Cerebellum (tissue), 4 donors: ENCODE measurements at places on chromosomes 1 and 21. TPM values are rescaled to one million over a fixed set of nuclear protein-coding genes. Genes with fewer than 3 reads are reported as not detected.

DNA sequence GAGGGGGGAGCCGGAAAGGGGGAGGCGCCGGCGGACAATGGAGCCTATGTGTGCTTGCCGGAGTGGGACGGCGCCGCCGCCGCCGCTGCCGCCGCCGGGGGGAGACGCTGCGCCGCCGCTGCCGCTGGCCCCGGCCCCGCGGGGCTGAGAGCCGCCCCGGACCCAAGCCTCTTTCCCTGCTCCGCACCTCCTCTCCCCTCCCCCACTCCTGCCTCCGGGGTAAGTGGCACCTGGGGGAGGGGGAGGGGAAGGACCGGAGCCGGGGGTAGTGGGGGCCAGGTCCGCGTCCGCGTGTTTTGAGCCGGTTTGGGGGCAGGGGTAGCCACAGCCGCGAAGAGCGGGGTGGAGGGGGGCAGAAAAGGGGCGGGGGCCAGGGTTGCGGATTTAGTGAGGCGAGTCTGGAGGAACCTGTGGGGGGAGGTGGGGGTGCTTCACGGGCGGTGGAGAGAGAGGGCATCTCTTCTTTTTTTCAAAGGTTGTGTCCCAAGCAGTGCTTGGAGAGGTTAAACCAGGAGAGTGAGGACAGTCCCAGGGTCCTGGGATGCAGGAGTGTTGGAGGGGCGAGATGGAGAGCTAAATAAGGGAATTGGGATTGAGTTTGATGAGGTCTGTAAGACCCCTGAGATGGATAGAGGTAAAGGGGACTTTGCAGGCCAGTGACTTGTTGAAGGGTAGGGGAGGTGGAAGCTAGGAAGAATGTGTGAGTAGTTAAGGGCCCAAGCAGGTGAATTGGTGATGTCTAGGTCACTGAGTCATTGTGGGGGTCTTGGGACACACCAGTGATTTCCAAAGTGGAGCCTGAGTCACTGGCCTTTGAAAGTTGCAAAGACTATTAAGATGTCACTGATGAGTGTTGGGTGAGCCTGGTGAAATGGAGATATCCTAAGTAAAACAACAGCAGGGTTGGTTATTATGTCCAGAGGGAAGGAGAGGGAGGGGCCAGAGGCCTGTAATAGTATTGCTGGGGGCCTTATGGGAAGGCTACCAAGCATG is 59.1 kb downstream of the BCL9 start:
- DNase-seq: no peak

DNA sequence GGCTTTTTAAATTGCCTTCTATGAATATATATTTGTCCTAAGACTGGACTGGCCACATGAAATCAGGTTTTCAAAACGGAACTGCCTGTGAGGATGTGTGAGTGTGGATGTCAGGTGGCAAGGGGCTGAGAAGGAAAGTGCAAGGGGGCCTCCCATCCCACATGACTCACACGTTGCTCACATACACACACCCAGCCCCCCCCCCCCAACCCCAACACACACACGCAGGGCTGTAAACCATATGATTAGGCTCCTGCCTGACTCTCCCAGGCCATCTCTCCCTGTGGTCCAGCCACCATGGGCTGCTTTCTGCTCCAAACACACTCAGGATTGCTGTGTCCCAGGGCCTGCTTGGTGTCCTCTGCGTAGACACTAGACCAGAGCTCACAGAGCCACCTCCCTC is 22.4 kb downstream of the DEGS1 start:
- DNase-seq: no peak

DNA sequence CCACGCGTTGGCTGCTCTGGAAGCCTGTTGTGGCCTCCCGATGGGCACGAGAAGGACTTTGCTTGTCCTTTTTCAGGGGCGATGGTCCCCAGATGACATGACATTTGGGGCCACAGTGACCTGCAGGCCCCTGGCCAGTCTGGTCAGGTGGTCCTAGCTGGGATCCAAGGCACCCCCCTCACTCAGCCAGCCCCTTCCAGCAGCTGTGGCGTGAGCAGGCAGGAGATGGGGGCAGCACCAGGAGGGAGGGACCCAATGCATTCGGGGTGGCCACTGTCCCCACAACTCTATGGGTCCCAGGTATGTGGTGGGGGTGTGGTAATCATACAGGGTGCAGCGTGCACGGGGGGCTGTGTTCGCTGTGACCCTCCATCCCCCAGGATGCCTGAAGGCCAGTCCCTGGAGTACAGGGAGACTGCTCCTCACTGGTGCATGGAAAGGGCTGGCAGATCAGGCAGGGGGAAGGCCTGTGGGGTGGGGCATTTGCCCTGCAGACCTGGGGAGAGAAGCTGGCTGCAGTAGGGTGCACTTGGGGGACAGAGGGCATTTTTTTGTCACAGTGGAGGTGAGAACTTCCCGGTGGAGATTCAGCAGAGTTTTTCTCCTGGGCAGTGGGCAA is 31.7 kb downstream of the WNT3A start:
- no peak for DNase-seq

The ARMH1 gene
- 5.2 TPM for total RNA-seq

GRCh38 chr1:178645157-178645807 is 79.8 kb upstream of the RALGPS2 start:
- no peak for DNase-seq

The OR14K1 gene
- total RNA-seq: not detected

DNA sequence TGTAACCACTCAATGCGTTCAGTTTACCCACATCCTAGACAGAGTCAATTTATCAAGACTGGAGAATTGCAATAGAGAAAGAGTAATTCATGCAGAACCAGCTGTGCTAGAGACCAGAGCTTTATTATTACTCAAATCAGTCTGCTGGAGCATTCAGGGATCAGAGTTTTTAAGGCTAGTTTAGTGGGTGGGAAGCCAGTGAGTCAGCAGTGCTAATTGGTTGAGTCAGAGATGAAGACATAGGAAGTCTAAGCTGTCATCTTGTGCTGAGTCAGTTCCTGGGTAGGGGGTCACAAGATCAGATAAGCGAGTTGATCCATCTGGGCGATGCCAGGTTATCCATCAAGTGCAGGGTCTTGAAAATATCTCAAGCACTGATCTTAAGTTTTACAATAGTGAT is 499.6 kb downstream of the MRPL39 start:
- no peak for DNase-seq

The CD1D gene
- 0.09 TPM for total RNA-seq

DNA sequence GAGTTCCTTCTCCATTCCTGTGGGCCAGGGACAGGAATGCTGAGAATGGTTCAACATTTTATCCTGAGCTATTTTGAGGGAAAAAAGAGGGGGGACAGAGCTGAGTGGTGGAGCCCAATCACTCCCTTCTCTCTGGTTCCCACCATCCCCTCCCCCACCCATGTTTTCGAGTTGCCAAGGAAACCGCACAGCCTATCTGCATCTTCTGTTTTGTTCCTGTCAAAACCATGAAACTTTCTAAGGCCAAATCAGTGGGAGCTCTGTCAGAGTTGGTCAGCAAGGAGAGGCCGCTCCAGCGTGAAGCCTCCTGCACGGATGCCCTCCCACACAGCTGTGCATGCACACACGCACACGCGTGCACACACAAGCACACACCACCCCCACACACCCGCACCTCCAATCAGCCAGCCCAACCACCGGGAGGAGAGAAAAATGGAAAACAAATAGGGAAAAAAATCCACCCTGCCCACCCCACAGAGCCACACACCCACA is 54.5 kb upstream of the ATP2B4 start:
- no peak for DNase-seq

- no peak for DNase-seq
Measured at GRCh38 chr1:7634546-7635240, 136.4 kb upstream of the VAMP3 start.

The DEPDC1 gene
- 7.3 TPM for total RNA-seq

The KIF26B gene
- 22.0 TPM for total RNA-seq

The LAMC2 gene
- total RNA-seq: 2.4 TPM

DNA sequence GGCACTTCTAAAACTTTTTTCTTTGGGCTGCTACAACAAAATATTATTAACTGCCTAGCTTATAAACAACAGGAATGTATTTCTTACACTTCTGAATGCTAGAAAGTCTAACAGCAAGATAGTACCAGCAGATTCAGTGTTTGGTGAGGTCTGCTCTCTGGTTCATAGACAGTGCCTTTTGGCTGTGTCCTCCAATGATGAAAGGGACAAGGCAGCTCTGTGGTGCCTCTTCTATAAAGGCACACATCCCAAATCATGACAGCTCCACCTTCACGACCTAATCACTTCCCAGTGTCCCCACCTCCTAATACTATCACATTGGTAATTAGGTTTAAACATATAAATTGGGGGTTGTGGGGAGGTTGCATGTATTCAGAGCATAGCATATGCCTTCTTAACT is 9.5 kb downstream of the CFH start:
- DNase-seq: no peak

The MYBPH gene
- total RNA-seq: not detected

DNA sequence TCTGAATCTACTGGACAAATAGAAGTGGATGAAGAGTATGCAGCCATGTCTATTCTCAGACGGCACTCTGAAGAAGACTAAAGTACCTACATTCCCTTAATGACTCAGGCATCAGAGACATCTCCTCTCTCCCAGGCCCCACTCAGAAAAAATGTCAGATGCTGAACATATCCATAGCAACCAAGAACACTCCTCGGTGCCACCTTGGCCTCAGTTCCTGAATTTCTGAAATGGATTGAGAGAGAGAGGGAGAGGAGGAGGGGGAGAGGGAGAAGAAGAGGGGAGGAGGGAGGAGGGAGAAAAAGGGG is 16.0 kb upstream of the OVAAL start:
- no peak for DNase-seq

The SPAG17 gene
- total RNA-seq: 4.9 TPM

The IFI44 gene
- total RNA-seq: 19.4 TPM

GRCh38 chr1:28127617-28128257 is 39.3 kb upstream of the EYA3 start:
- no peak for DNase-seq

GRCh38 chr1:214471458-214471857 is 79.9 kb downstream of the PTPN14 start:
- no peak for DNase-seq

The SPRR2A gene
- not detected for total RNA-seq

- no peak for DNase-seq
Measured at GRCh38 chr1:39427912-39428311, 63.5 kb upstream of the BMP8A start.

DNA sequence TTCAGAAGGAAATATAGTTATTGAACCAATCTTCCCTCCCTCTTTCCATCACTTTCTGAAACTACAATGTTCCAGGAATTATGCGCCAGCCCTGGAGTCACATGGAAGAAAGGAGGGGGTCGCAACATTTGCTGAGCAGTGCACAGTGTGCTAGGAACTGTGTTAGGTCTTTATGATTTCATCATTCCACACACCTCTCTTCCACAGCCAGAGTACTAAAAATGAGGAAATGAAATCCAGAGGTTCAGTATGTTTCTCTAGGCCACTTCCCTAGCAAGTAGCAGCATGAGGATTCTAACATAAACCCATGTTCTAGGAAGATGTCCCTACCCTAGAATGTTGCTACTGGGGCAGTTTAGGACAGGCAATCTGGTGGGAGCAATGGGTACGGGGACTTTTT is 158.1 kb downstream of the SLC45A1 start:
- no peak for DNase-seq

The TMEM200B gene
- 0.82 TPM for total RNA-seq

- no peak for DNase-seq
Measured at GRCh38 chr1:19877821-19878636, 4.2 kb upstream of the OTUD3 start.

The IGSF9 gene
- 4.7 TPM for total RNA-seq

- DNase-seq: no peak
Measured at GRCh38 chr1:46549697-46550681, 1.5 kb downstream of the KNCN start.

DNA sequence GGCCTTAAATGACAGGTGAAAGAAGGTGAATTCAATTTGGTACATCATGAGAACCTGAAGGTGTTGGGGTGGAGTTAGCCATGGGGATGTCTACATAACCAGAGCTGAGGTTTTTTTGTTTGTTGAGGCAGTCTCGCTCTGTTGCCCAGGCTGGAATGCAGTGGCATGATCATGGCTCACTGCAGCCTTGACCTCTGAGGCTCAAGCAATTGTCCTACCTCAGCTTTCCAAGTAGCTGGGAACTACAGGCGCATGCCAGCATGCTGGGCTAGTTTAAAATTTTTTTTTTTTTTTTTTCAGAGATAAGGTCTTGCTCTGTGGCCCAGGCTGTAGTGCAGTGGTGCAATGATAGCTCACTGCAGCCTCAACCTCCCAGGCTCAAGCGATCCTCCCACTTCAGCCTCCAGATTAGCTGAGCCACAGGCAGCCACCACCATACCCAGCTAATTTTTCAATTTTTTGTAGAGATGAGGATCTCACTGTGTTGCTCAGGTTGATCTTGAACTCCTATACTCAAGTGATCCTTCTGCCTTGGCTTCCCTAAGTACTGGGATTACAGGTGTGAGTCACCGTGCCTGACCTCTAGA is 1.9 kb upstream of the MPZ start:
- DNase-seq: no peak

- DNase-seq: no peak
Measured at GRCh38 chr1:20074055-20074724, 4.2 kb downstream of the PLA2G5 start.

The KISS1 gene
- not detected for total RNA-seq

DNA sequence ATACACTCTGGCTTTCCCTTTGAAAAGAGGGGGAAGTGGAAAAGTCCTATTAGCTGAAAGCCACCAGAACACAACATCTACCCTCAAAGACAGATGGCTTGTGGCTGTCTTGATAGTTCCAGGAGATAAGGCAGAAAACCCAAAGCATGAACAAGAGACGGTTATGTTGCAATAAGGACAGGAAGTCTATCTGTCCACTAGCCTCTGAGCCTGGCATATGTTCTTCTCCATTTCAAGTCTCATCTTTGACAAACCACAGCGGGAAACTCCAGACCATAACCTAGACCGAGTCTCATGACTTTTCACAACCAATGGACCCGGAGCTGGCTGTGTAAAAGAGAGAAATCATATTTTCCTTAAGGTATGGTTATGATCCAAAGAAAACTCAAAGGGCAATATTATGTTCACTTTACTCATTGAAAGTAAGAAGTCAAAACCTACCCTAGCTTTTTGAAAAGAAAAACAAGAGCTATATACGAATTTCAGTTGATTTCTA is 33.8 kb downstream of the DUSP10 start:
- no peak for DNase-seq

GRCh38 chr1:50779801-50780200 is 180.3 kb downstream of the FAF1 start:
- no peak for DNase-seq

DNA sequence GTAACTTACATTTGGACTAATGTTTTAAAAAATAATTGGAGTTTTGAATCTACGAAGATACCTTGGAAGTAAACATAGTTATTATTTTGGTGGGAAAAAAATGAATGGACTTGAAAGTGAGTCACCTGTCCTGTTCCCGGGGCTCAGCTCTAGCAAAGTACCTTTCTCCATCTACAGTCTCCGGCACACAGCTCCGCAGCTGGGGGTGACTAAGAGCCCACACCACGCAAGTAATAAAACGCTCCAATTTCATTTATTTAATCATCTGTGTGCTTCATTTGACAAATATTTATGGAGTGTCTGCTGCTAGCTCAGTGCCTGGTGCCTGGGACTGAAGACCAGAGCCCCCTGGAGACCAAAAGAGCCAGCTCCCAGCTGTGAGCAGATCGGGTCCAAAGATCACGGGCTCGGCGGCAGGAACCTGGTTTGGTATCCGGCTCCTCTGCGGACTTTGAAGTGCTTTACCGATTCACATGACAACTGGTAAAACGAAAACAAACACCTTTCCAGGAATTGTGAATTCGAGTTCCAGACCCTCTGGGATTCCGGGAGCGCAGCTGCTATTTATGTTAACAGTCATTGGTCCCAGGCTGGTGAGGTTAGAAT is 1.7 kb upstream of the RIPK4 start:
- DNase-seq: no peak
